ENCODE measurements at places on chromosomes 2 and 18.

DNA sequence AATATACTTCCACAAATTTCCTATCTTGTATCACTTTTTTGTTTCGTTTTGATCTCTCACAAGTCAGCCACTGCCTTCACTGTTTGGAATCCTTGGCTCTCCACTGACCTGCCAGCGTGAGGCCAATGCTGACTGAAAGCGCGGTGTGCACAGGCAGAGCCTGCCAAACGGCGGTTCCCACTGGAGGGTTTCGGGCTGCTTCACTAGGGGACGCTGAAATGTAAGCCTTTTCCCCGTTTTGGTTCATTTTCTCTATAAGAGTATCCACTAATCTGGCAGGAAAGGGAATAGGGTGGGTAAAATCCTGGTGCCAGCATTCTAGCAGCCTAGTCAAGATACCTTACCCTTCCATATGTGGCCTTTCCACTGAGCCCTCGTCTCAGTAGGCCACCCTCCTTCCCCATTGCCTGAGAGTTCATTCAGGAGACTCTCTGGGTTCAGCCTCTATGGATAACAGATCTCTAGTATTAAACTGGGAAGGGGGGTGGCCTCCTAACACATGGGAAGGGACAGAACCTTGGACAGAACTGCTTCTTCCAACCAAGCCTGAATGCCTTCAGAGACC lies 91.5 kb downstream of the DYM start:
- H3K4me3 ChIP-seq: no peak overlapping the region
- no peaks in the 10 kb centered on the region for H3K4me1 ChIP-seq
- H3K36me3 ChIP-seq: no peaks in the 10 kb centered on the region
- no peak for DNase-seq
- H3K27ac ChIP-seq: no peak overlapping the region
- no peaks in the 10 kb centered on the region for H3K27me3 ChIP-seq

- no peaks in the 10 kb centered on the region for H3K27me3 ChIP-seq
- no peaks in the 10 kb centered on the region for H3K4me1 ChIP-seq
- no peak for DNase-seq
- H3K27ac ChIP-seq: no peak overlapping the region
Measured at GRCh38 chr18:33616556-33616955, 38.5 kb downstream of the ASXL3 start.

DNA sequence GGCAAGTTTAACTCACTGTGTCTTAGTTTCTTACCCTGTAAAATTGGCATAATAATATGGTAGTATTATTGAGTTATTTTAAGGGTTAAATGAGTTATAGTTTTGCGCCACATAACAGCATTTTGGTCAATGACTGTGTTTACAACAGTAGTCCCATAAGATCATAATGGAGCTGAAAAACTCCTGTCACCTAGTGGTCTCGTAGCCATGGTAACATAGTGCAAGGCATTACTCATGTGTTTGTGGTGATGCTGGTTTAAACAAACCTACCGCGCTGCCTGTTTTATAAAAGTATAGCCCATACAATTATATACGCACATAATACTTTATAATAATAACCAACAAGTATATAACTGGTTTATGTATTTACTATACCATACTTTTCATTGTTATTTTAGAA lies 15.8 kb downstream of the UNC80 start:
- no peaks in the 10 kb centered on the region for H3K4me1 ChIP-seq
- DNase-seq: no peak
- no peak overlapping the region for H3K4me3 ChIP-seq
- no peak overlapping the region for H3K27ac ChIP-seq
- no peaks in the 10 kb centered on the region for H3K36me3 ChIP-seq

DNA sequence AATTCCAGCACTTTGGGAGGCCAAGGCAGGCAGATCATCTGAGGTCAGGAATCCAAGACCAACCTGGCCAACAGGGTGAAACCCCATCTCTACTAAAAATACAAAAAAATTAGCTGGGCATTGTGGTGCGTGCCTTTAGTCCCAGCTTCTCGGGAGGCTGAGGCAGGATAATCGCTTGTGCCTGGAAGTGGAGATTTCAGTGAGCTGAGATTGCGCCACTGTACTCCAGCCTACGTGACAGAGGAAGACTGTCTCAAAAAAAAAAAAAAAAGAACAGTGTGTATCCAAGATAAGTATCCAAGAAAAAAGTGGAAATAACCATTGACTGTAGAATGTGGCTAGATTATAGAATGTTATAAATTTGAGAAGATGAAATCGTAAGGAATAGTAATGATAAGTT lies 142.1 kb downstream of the FAM124B start:
- no peaks in the 10 kb centered on the region for H3K27me3 ChIP-seq
- no peaks in the 10 kb centered on the region for H3K36me3 ChIP-seq
- no peaks in the 10 kb centered on the region for H3K4me1 ChIP-seq
- no peak overlapping the region for H3K4me3 ChIP-seq
- no peak overlapping the region for H3K27ac ChIP-seq

DNA sequence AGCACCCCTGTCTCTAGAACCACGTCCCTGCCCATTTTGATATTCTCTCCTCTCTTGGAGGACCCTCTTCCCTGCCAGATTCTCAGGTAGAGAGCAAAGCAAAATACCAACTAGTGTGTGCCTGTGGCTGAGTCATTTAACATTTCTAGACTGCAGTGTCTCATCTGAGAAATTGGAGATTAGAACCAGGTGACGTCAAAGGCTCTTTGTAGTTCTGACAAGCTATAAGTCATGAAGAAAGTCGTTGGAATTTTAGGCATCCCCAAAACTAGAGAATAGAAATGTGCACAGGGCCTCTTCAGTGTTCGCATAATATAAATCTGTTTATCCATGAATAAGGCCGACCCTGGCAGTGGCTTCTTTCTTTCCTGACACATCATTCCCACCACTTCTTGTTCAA lies 74.4 kb upstream of the TANC1 start:
- H3K4me3 ChIP-seq: no peak overlapping the region
- no peaks in the 10 kb centered on the region for H3K36me3 ChIP-seq
- DNase-seq: peak; percentile 71

GRCh38 chr2:214050731-214051130 lies 360.1 kb upstream of the VWC2L start:
- DNase-seq: no peak
- no peaks in the 10 kb centered on the region for H3K27me3 ChIP-seq
- no peak overlapping the region for H3K27ac ChIP-seq
- no peak overlapping the region for H3K4me3 ChIP-seq

DNA sequence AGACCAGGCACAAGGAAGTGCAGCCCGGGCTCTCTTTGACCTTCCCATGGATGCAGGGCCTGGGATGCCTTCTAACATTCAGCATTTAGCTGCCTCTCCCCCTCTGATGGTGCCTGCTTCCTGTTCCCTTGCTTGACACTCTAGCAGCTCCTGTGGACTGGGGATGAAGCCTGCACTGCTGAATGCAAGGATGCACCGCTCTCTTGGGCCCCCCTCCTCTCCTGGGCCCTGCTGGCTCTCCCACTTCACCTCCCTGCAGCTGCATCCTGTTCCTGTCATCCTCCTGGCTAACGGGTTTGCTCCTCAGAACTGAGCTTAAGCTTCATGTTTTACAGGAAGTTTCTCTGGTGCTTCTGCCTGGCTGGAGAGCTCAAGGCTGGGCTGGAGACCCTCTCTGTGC lies 254.1 kb downstream of the TSN start:
- no peaks in the 10 kb centered on the region for H3K27me3 ChIP-seq
- no peak overlapping the region for H3K4me3 ChIP-seq
- no peaks in the 10 kb centered on the region for H3K4me1 ChIP-seq
- DNase-seq: no peak
- H3K36me3 ChIP-seq: no peaks in the 10 kb centered on the region

GRCh38 chr2:127776122-127776780 lies 34.7 kb downstream of the WDR33 start:
- no peaks in the 10 kb centered on the region for H3K27me3 ChIP-seq
- no peak overlapping the region for H3K27ac ChIP-seq
- DNase-seq: peak; percentile 12
- no peaks in the 10 kb centered on the region for H3K36me3 ChIP-seq
- H3K4me1 ChIP-seq: peaks cover 6% of the 10 kb centered on the region

DNA sequence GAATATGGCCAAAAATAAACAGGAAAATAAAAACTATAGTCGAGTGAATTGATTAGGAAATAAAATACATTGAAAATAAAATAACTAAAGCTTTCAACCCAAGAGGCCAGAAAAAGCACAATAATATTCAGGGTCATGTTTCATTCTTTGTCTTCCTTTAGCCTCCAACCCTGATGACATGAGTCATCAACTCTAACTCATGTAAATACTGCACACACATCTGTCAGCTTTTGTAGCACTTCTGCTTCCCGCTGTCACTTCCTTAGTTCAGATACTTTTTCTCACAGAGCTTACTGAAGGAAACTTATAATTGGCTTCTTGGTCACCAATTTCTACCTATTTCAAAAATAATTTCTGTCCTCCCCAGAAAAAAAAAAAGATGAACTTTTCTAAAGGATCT lies 112.8 kb downstream of the UPP2 start:
- H3K4me3 ChIP-seq: no peak overlapping the region
- no peaks in the 10 kb centered on the region for H3K4me1 ChIP-seq
- H3K27me3 ChIP-seq: no peaks in the 10 kb centered on the region
- no peak overlapping the region for H3K27ac ChIP-seq

GRCh38 chr2:176039375-176039774 lies 37.3 kb upstream of the LNPK start:
- no peaks in the 10 kb centered on the region for H3K36me3 ChIP-seq

DNA sequence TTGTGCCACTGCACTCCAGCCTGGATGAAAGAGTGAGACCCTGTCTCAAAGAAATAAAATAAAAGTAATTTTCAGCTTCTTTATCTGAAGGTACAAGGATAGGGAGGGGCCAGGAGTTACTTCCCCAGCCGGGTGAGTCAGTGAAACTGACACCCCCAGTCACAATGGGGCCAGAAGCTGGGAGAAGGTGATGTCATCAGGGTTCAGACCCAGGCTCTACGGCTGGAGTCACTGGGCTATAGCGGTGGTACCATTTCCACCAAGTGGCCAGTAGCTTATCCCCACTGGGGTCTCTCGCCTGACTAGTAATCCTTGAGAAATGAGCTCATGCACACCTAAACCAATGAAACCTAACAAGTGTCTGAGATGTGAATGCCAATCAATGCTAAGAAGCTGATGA lies 107.9 kb downstream of the ALPK2 start:
- no peak overlapping the region for H3K4me3 ChIP-seq
- H3K27ac ChIP-seq: no peak overlapping the region
- DNase-seq: peak; percentile 39
- H3K27me3 ChIP-seq: no peaks in the 10 kb centered on the region

- no peak overlapping the region for H3K4me3 ChIP-seq
- peaks cover 43% of the 10 kb centered on the region for H3K36me3 ChIP-seq
- no peak for DNase-seq
- peaks cover 78% of the 10 kb centered on the region for H3K4me1 ChIP-seq
- H3K27ac ChIP-seq: peak overlapping the region; percentile 65
Measured at GRCh38 chr2:128308284-128308731, 10.4 kb downstream of the HS6ST1 start.

- peaks cover 12% of the 10 kb centered on the region for H3K4me1 ChIP-seq
- H3K36me3 ChIP-seq: no peaks in the 10 kb centered on the region
- peak; percentile 22 for DNase-seq
- no peaks in the 10 kb centered on the region for H3K27me3 ChIP-seq
- no peak overlapping the region for H3K4me3 ChIP-seq
Measured at GRCh38 chr2:143808166-143808565, 678.9 kb downstream of the ARHGAP15 start.

GRCh38 chr18:44742718-44743311 lies 62.1 kb downstream of the SETBP1 start:
- H3K4me3 ChIP-seq: no peak overlapping the region
- H3K27me3 ChIP-seq: peaks cover 4% of the 10 kb centered on the region

DNA sequence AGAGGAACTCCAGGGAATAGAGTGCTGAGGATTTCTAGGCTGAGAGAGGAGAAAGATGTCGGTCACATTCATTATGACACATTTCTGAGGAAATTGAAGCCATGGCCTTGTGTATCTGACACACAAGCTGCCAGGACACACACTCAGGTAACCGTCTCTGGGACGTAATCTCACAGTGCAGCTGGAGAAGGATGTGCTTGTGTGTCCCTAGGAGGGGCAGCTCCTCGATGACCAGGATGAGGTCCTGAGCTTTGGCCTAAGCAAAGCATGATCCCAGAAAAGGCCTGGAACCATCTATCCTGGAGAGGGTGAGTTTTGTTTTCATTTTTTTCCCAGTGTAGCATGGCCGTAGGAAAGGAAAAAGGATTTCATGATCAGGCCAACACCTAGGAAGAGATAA lies 102.2 kb downstream of the CAPN13 start:
- no peak overlapping the region for H3K4me3 ChIP-seq
- H3K27ac ChIP-seq: no peak overlapping the region
- H3K27me3 ChIP-seq: no peaks in the 10 kb centered on the region
- DNase-seq: no peak
- peaks cover 3% of the 10 kb centered on the region for H3K4me1 ChIP-seq

GRCh38 chr2:65373365-65373918 lies 59.0 kb downstream of the SPRED2 start:
- DNase-seq: no peak
- H3K36me3 ChIP-seq: no peaks in the 10 kb centered on the region
- no peak overlapping the region for H3K27ac ChIP-seq
- no peak overlapping the region for H3K4me3 ChIP-seq
- H3K27me3 ChIP-seq: no peaks in the 10 kb centered on the region
- H3K4me1 ChIP-seq: peaks cover 18% of the 10 kb centered on the region

DNA sequence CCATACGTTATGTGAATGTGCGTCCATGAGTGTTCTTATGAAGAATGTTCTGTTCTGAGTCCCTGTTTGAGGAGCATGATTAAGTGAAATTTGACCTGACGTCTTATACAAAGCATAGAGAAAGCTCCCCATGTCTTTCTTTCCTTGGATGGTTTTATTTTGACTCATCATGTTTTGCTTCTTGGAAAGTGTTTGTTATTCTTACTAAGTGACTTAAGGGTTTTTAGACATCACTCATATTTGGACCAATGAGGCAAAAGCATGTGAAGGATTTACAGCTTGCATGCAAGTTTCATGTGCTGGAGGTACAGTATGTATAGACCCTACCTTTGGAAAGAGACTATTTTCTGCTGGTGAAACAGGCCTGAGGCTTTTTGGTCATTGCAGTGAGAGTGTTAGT lies 33.5 kb upstream of the ZEB2 start:
- peaks cover 7% of the 10 kb centered on the region for H3K4me1 ChIP-seq
- no peak overlapping the region for H3K27ac ChIP-seq
- peak; percentile 97 for DNase-seq
- H3K4me3 ChIP-seq: no peak overlapping the region
- no peaks in the 10 kb centered on the region for H3K36me3 ChIP-seq

- H3K27ac ChIP-seq: no peak overlapping the region
- no peaks in the 10 kb centered on the region for H3K36me3 ChIP-seq
- no peak overlapping the region for H3K4me3 ChIP-seq
- peaks cover 11% of the 10 kb centered on the region for H3K4me1 ChIP-seq
- DNase-seq: no peak
- H3K27me3 ChIP-seq: no peaks in the 10 kb centered on the region
Measured at GRCh38 chr18:45019469-45019868, 338.8 kb downstream of the SETBP1 start.

- H3K4me3 ChIP-seq: peak overlapping the region; percentile 82
- DNase-seq: peak; percentile 38
- H3K4me1 ChIP-seq: peaks cover 16% of the 10 kb centered on the region
- H3K27ac ChIP-seq: no peak overlapping the region
- H3K27me3 ChIP-seq: no peaks in the 10 kb centered on the region
Measured at GRCh38 chr2:73069041-73069854, 2.3 kb downstream of the SFXN5 start.

All from IMR-90 (cell line).